ENCODE measurements at places on chromosomes 1 and 21.

DNA sequence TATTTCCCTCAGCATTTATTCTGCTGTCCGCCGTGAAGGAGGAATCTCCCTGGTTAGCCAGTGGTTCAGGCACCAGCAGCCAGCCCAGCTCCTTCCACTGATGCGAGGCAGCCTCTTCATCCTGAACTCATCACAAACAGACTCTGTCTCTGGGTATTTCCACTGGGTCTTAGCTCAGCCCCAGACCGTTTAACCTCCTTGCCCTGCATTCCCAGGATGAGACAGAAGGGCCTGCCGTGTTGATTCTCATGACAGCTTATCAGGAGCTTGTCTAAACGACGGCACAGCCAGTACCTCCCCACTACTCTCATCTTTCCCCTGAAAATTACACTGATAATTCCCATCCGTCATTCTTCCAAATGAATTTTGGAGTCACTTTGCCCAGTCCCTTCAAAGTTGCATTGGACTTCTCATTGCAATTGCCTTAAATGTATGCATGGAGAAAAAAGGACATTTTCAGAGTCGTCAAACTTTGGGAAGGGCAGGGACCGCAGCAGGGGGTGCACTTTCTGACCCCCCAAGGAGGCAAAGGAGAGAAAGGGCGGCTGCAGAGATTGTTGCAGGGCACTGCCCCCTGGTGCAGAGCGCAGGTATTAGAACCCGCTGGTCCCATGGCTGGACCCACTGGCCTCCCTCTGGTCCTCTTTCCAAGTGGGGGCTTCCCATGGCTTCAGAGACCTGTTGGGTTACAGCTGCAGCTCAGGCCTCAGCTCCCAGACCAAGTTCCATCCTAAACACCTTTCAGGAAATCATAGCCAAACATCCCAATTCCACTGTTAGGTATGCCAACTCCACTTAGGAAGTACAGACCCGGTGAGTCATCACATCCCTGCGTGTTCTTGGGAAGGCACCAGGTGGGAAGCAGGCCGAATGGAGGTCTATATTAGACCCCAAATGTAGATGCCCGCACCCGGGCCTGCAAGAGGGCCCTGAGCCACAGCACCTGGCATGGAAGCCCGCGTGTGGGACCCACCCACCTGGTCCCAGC lies 3.7 kb upstream of the MEGF6 start:
- no peak for DNase-seq
- H3K27me3 ChIP-seq, result peaks cover 26% of the 10 kb centered on the region
- no peak overlapping the region for H3K27ac ChIP-seq
- H3K36me3 ChIP-seq, result peaks cover 2% of the 10 kb centered on the region

DNA sequence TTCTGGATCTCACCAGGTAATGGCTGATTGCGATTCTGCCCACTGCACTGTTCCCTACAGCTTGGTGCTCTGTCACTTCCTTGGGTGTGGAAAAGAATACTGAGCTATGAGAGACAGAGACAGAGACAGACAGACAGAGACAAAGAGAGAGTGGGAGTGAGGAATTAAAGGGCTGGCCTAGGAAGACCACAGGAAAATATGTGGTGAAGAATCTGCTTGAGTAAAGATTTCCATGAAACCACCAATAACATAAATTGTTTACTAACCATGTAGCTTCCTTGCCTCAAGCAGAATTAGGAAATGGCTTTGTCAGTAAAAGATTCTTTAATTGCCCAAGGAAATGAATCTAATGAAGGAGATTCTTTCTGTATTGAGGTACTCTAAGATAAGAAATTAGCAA lies 54.4 kb downstream of the MPZL1 start:
- H3K27me3 ChIP-seq, result no peaks in the 10 kb centered on the region
- H3K36me3 ChIP-seq, result no peaks in the 10 kb centered on the region
- H3K27ac ChIP-seq, result no peak overlapping the region
- no peak for DNase-seq
- H3K4me3 ChIP-seq, result no peak overlapping the region

GRCh38 chr1:29180497-29181412 lies 945 bp downstream of the SRSF4 start:
- H3K4me1 ChIP-seq, result peaks cover 49% of the 10 kb centered on the region
- peak overlapping the region; percentile 94 for H3K27ac ChIP-seq
- no peak for DNase-seq
- peak overlapping the region; percentile 85 for H3K4me3 ChIP-seq

DNA sequence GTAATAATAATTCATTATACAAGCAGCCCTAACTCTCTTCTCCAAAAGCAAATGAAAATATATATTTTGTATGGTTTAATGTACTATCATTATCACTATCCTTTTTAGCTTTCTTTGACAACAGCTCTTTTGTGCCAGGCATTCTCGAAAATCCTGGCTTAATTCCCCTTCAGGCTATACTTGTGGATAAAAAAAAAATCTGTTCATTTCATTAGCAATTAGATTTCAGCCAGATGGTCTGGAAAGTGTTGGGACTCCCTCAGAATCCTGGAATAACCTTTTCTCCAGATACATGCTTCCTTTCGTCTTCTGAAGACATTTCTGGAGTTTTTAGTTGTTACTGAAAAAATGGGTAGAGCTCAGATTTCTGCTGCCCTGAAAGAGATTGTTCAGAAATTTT lies 83.4 kb upstream of the PLPPR4 start:
- H3K4me1 ChIP-seq, result no peaks in the 10 kb centered on the region
- H3K36me3 ChIP-seq, result no peaks in the 10 kb centered on the region
- no peak overlapping the region for H3K27ac ChIP-seq
- peaks cover 13% of the 10 kb centered on the region for H3K27me3 ChIP-seq

- H3K27me3 ChIP-seq, result peaks cover 70% of the 10 kb centered on the region
- H3K27ac ChIP-seq, result no peak overlapping the region
- no peak for DNase-seq
- H3K4me1 ChIP-seq, result no peaks in the 10 kb centered on the region
- H3K36me3 ChIP-seq, result no peaks in the 10 kb centered on the region
Measured at GRCh38 chr1:203082571-203083462, 3.0 kb downstream of the MYOG start.

- H3K27me3 ChIP-seq, result no peaks in the 10 kb centered on the region
- peaks cover 12% of the 10 kb centered on the region for H3K36me3 ChIP-seq
- H3K4me1 ChIP-seq, result peaks cover 91% of the 10 kb centered on the region
- DNase-seq, result no peak
- no peak overlapping the region for H3K4me3 ChIP-seq
Measured at GRCh38 chr1:24987424-24987823, 57.3 kb upstream of the RUNX3 start.
